ENCODE measurements at places on chromosomes 5 and 9.

- DNase-seq = peak; percentile 50
Observed at GRCh38 chr9:7234144-7234543, 476.4 kb downstream of the KDM4C start.

DNA sequence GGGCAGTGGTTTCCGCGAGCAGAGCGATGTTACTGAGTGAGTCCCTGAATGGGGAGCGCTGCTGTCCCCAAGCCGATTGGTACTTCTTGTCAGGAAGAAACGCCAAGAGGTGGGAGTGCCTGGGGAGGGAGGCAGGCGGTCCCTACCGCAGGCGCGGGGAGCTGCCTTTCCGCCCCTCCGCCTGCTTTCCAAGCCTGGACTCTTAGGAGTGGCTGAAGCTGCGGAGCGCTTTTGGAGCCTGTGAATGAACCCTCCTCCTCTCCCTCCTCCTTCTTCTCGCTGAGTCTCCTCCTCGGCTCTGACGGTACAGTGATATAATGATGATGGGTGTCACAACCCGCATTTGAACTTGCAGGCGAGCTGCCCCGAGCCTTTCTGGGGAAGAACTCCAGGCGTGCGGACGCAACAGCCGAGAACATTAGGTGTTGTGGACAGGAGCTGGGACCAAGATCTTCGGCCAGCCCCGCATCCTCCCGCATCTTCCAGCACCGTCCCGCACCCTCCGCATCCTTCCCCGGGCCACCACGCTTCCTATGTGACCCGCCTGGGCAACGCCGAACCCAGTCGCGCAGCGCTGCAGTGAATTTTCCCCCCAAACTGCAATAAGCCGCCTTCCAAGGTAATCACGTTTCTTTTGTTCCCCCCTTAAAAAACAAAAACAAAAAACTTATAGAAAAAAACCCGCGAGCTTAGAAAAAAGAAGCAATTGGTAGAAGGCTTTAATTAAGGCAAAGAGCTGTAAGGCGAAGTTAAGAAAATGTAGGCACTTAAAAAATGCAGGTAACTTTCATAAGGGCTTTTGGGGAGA is at the start of gene VCAN:
VCAN (plus strand) TSS at position 340 of the 808 bp plus-strand sequence. CDS start 11,775 bp downstream, outside the sequence.
- DNase-seq = peak; percentile 64

- DNase-seq = no peak
Observed at GRCh38 chr9:136525841-136526499, 19.9 kb downstream of the NOTCH1 start.

- peak; percentile 22 for DNase-seq
Observed at GRCh38 chr5:159050316-159051143, 49.2 kb downstream of the EBF1 start.

DNA sequence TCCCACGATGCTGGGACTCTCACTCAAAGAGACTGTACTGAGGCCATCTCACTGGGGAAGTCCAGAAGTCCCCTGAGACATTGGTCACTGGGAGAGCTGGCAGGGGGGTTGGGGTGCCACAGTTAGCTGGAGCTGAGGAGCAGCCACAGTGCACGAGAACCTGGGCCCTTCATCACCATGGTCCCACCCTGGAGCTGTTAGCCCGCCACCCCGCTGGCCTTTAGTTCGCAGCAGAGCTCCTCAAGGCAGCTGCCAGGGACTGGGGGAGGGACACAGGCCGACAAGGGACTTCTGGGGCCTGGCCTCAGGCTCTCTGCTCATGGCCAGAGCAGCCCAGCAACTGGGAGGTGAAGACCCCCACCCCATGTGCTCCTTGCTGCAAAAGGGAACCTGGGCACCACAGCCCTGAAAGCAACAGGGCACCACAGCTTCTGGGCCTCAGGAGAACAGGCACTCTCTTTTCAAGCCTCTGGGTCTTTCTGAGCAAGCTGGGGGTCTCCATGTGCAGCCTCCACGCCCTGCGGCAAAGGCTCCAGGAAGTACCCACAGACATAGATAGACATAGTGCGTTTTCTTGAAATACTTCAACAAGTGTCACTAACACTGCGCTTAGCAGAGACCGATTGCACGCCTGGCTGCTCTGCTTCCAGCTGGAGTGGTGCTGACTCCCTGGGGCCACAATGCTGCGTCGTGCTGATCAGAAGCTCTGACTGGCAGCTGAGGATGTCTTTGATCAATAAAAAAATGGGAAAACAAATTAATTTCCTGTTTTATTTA is 46.0 kb downstream of the VAV2 start:
- no peak for DNase-seq

GRCh38 chr5:16431490-16431889 is 34.1 kb downstream of the ZNF622 start:
- DNase-seq = no peak

GRCh38 chr5:172443441-172444109 is 10.8 kb downstream of the SH3PXD2B start:
- DNase-seq = no peak

DNA sequence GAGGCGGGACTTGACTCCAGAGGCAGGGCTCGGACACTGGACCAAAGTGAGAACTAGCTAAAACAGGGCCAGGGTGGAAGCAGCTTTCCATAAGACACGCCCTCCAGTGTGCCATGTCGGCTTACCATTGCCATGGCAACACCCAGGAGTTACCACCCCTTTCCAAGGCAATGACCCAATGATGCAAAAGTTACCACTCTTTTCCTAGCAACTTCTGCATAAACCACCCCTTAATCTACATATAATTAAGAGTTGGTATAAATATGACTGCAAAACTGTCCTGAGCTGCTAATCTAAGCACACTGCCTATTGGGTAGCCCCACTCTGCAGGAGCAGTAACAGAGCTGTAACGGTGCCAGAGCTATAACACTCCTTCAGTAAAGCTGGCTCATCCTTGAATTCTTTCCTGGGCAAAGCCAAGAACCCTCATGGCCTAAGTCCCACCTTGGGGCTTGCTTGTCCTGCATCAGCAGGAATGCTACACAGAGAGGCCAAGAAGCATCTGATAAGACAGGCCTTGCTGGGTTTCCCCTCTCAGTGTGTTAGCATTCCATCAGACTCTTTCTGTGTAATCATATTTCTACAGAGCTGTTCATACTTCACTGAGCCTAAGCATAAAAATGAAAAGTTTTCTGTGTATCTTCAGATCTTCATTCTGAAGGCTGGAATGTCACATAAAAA is 262.7 kb upstream of the KLF9 start:
- no peak for DNase-seq

DNA sequence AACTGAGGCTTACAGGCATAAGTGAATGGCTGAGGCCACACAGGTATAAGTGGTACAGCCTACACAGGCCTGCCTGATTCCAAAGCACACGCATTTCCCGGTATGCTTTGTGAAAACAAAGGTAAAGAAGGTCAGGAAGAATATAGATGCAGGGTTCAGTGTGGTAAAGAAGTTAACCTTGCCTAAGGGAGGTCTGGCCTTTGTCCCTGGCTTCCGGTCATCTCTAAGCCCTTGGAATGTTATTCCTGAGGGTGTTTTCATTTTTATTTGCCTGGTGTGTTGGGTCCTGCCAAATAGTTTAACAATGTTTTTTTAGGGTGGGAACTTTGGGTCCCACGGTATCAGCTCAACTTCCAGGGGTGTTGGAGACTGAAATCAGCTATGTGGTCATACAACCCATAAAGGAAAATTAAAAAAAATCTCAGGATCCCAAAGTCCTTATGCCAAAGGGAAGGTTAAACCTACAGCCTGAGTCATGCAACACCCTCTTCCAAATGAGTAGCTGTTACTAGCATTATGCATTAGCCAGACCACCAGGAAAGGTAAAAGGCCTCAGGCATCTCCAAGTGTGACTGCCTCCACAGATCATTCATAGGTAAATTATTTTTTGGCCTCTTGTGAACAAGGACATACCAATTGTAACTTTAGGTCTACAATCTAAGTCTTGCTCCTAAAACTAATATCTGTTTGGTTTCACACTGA is 124.6 kb downstream of the ATP10B start:
- no peak for DNase-seq

DNA sequence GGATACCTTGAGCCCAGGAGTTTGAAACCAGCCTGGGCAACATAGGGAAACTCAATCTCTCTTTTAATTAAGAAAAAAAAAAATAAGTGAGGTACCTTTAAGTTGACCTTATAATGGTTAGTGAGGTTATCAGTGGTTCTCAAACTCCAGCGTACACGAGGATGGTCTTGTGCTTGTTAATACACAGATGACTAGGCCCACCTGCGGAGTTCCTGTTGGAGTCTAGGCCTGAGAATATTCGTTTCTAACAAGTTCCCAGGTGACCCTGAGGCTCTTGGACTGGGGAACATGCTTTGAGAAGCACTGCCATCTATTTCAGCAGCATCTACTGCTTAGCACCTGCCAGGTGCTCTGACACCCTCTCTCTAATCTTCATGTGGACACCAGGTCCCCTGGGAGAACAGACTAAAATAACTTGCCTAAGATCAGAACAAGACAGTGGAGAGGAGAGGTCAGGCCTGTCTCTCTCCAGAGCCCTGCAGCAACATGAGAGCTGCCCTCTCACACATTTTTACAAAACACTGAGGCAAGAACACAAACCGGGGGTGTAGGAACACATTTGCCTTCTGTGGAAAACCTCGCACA is 24.6 kb downstream of the TLE1 start:
- DNase-seq = no peak

DNA sequence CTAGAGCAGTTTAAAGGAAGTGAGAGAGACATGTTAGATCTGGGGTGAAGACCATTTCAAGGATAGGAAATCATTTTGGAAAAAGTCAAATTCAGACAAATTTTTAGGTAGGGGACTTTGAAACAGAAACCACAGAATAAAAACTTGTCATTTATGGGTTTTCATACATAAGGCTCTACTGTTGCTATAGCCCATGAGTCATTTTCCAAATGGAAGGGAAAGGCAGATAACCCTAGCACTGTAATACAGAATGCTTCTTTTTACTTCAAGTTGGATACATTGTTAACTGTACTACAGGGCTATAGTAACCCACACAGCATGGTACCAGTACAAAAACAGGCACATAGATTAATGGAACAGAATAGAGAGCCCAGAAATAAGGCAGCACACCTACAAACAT is 455.4 kb downstream of the EBF1 start:
- no peak for DNase-seq

- no peak for DNase-seq
Observed at GRCh38 chr5:98839469-98840383, 66.3 kb downstream of the RGMB start.
